ENCODE measurements at places on chromosomes 6 and 20.

- no peak for DNase-seq
Measured at GRCh38 chr6:25504661-25505060, 147.4 kb upstream of the SCGN start.

GRCh38 chr20:39112178-39112743, 150.1 kb downstream of the DHX35 start:
- DNase-seq = no peak

- no peak for DNase-seq
Measured at GRCh38 chr6:259316-259715, 33.0 kb upstream of the DUSP22 start.

DNA sequence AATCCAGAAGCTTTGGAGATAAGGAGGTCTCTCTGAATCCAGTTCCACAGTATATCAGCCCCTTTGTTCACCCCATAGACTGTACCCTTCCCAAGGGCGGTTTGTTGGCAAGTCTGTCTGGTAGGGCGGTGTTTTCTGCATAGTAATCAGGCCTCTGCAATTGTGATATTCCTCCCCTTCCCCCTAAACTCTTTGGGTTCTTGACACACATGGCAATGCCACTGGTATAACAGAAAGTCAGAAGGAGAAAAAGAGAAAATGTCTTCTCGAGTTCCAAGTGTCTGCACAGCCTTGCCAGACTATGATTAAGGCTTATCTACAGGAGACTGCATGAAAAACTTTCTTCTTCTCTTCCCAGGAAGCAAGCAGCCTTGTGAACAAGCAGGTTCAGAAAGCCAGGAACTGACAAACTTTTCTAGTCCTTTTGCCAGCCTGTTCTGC, 45.6 kb downstream of the FOXO3 start:
- no peak for DNase-seq

DNA sequence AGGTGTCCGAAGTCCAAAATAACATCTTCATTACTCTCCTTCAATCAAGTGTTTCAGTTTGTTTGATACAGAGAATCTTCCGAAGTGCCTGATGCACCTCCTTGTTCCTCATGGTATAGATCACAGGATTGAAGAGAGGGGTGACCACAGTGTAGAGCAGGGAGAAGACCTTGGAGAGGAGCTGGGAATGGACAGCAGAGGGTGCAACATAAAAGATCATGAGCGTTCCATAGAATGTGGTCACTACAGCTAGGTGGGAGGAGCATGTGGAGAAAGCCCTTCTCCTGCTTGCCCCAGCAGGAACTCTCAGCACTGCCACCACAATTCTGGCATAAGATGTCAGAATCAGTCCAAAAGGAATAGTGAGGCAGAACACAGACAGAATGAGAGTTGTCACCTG, 11.9 kb downstream of the OR12D1 start:
- DNase-seq = no peak

DNA sequence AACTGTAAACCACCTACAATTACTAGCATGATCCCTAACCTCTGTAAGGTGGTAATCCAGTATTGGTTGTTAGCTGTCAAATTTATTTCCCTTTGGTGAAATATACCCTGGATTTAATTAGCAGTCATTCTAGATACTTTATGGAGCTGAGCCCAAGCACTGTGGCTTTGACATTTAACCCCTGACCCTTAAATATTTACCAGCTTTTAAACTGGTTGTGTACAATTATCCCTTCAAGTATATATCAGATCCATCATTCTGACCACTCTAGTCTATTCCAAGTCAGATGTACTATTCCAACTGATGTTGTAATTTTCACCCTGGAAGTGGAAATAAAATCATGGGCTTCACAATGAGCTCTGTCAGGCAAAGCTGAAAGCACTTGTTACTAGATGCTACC, 229.6 kb downstream of the FOXC1 start:
- no peak for DNase-seq
